ENCODE measurements at places on chromosomes 13 and 19. TPM values are rescaled to one million over a fixed set of nuclear protein-coding genes. Genes with fewer than 3 reads are reported as not detected.

GRCh38 chr13:108425056-108425455, 155.5 kb downstream of the TNFSF13B start:
- no peaks in the 10 kb centered on the region for H3K36me3 ChIP-seq
- no peak for DNase-seq
- no peaks in the 10 kb centered on the region for H3K4me1 ChIP-seq
- H3K27ac ChIP-seq: no peak overlapping the region

DNA sequence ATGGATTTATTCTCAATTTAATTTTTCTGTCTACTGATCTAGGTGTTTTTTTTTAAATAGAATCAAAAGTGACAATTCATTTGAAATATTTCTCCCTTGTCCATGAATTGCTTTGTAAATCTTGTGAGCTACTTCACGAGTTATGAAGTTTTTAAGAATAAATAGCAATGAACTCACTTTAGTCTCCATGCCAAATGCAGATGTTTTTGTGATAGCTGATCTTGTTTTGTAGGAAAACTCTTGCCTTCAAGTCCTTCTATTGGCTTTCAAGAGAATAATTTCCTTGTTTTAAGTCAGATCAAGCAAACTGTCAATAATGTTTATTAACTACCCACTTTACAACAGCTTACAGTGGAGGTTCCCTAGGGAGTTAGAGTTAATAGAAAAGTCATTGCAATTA, 99.8 kb downstream of the ITGBL1 start:
- H3K27me3 ChIP-seq: no peaks in the 10 kb centered on the region
- no peak overlapping the region for H3K27ac ChIP-seq
- H3K4me3 ChIP-seq: no peak overlapping the region
- no peaks in the 10 kb centered on the region for H3K36me3 ChIP-seq

KIR2DL4 gene
- total RNA-seq: not detected

FAM216B gene
- total RNA-seq: not detected

LGALS14 gene
- total RNA-seq: not detected

GRCh38 chr19:18768997-18769891, 21.9 kb downstream of the COMP start:
- H3K36me3 ChIP-seq: no peaks in the 10 kb centered on the region
- H3K27ac ChIP-seq: peak overlapping the region; percentile 81
- H3K27me3 ChIP-seq: 0 out of 2 replicates have a peak, but pooled peaks cover 4% of the 10 kb centered on the region
- H3K4me3 ChIP-seq: peak overlapping the region; percentile 41

- no peak within 1 kb of the TSS for H3K4me3 ChIP-seq
- H3K27me3 ChIP-seq: peaks cover 20% of the 10 kb centered on the region
- no peak for DNase-seq
- H3K4me1 ChIP-seq: no peaks in the 10 kb centered on the region
- H3K27ac ChIP-seq: no peak within 1 kb of the TSS
These were observed at the start of gene MAST3 for GRCh38 chr19:18097217-18097992. Gene MAST3 (plus strand): TSS chr19:18097778. CDS start chr19:18097793, 15 bp downstream.

DCT gene
- not detected for total RNA-seq

GRCh38 chr19:43934985-43935708, at the start of gene ZNF45:
Gene ZNF45 (minus strand): TSS chr19:43935282. CDS start chr19:43922185, 13,097 bp downstream.
- peak; percentile 92 for DNase-seq
- no peaks in the 10 kb centered on the region for H3K27me3 ChIP-seq
- peak within 1 kb of the TSS; percentile 57 for H3K27ac ChIP-seq
- peaks cover 28% of the 10 kb centered on the region for H3K36me3 ChIP-seq

GRCh38 chr19:56712611-56713276, 41.2 kb upstream of the ZNF835 start:
- H3K4me1 ChIP-seq: no peaks in the 10 kb centered on the region
- H3K4me3 ChIP-seq: no peak overlapping the region
- H3K27me3 ChIP-seq: no peaks in the 10 kb centered on the region
- H3K27ac ChIP-seq: no peak overlapping the region
- no peak for DNase-seq
- H3K36me3 ChIP-seq: no peaks in the 10 kb centered on the region

- no peak overlapping the region for H3K4me3 ChIP-seq
- H3K27ac ChIP-seq: no peak overlapping the region
- H3K36me3 ChIP-seq: no peaks in the 10 kb centered on the region
- no peaks in the 10 kb centered on the region for H3K27me3 ChIP-seq
- H3K4me1 ChIP-seq: no peaks in the 10 kb centered on the region
- DNase-seq: peak; percentile 17
These were observed 130.0 kb downstream of the CYSLTR2 start for GRCh38 chr13:48783695-48784230.

- peak overlapping the region; percentile 33 for H3K4me3 ChIP-seq
- peaks cover 4% of the 10 kb centered on the region for H3K4me1 ChIP-seq
- peak; percentile 58 for DNase-seq
- H3K27ac ChIP-seq: no peak overlapping the region
- H3K36me3 ChIP-seq: no peaks in the 10 kb centered on the region
- H3K27me3 ChIP-seq: no peaks in the 10 kb centered on the region
These were observed 145.6 kb upstream of the FRY start for GRCh38 chr13:31885994-31886393.

DNA sequence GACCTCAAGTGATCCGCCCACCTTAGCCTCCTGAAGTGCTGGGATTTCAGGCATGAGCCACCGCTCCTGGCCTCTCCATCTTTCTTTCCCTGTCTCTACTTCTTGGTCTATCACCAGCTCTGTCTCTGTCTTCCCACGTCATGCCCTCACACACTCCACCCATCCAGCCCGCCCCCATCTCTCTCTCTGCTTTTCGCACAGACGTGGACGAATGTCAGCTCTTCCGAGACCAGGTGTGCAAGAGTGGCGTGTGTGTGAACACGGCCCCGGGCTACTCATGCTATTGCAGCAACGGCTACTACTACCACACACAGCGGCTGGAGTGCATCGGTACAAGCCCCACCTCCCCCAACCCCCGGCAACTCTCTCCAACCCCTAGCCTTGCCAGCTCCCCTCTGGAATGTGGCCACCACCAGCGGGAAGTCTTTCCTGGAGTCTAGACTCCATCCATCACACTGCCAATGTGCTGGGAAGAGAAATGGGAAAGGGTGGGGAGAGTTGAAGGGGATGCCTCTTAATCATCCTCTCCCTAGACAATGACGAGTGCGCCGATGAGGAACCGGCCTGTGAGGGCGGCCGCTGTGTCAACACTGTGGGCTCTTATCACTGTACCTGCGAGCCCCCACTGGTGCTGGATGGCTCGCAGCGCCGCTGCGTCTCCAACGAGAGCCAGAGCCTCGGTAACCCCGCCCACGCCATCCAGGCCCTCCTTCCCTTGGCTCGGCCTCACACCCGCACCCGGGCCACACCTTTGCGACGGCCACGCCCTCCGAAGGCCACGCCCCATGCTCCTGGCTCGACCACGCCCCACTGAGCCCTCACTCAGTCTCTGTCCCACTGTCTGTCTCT, 22.5 kb downstream of the LTBP4 start:
- no peaks in the 10 kb centered on the region for H3K36me3 ChIP-seq
- no peaks in the 10 kb centered on the region for H3K27me3 ChIP-seq
- no peak overlapping the region for H3K4me3 ChIP-seq
- H3K27ac ChIP-seq: no peak overlapping the region

GRCh38 chr19:10291554-10292205, 1.9 kb downstream of the ICAM5 start:
- peak overlapping the region; percentile 52 for H3K4me3 ChIP-seq
- no peak for DNase-seq
- no peak overlapping the region for H3K27ac ChIP-seq
- no peaks in the 10 kb centered on the region for H3K4me1 ChIP-seq
- H3K36me3 ChIP-seq: no peaks in the 10 kb centered on the region

GRCh38 chr19:15829306-15829698, 13.8 kb upstream of the OR10H1 start:
- no peak overlapping the region for H3K27ac ChIP-seq
- no peak overlapping the region for H3K4me3 ChIP-seq
- no peak for DNase-seq

CYSLTR2 gene
- total RNA-seq: not detected

TEX29 gene
- not detected for total RNA-seq

TUBA3C gene
- not detected for total RNA-seq

GRCh38 chr19:6279931-6280591, at the start of gene MLLT1:
Gene MLLT1 (minus strand): TSS chr19:6279975. CDS start chr19:6279784, 191 bp downstream.
- H3K4me3 ChIP-seq: peak within 1 kb of the TSS; percentile 80
- H3K36me3 ChIP-seq: no peaks in the 10 kb centered on the region
- H3K27me3 ChIP-seq: no peaks in the 10 kb centered on the region
- H3K4me1 ChIP-seq: peaks cover 2% of the 10 kb centered on the region
- DNase-seq: peak; percentile 95

All from SJCRH30 (cell line).